Stimulated activated naive B cell treated with anti-CD40 and anti-IgM and Interleukin-4, amounts not matched to agents 10 μg/mL and 1 μg/mL and 100 μg/mL, for 72 hours (primary cell): ENCODE measurements at places on chromosomes 3 and 15.
A peak's percentile ranks its signal among the peaks of the same experiment; 100 is the strongest.

GRCh38 chr3:113498221-113499005 lies 16.5 kb downstream of the SPICE1 start:
- no peak for DNase-seq

- DNase-seq, result no peak
Measured at GRCh38 chr15:64092075-64092820, 1.4 kb downstream of the CIAO2A start.

DNA sequence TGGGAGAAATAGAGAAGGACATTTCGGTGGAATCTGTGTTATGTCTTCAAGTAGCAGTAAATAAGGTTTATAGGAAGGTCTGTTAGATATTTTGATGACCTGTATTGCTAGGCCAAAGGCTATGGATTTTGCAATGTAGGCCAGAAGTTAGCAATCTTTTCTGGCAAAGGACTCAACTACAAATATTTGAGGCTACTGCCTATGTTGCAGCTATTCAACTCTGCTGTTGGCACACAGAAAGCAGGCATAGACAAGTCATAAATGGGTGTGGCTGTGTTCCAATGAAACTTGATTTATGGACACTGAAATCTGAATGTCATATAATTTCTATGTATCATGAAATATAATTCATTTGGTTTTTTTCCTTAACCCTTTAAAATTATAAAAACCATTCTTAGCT lies 438.7 kb upstream of the C2CD4B start:
- DNase-seq, result no peak

DNA sequence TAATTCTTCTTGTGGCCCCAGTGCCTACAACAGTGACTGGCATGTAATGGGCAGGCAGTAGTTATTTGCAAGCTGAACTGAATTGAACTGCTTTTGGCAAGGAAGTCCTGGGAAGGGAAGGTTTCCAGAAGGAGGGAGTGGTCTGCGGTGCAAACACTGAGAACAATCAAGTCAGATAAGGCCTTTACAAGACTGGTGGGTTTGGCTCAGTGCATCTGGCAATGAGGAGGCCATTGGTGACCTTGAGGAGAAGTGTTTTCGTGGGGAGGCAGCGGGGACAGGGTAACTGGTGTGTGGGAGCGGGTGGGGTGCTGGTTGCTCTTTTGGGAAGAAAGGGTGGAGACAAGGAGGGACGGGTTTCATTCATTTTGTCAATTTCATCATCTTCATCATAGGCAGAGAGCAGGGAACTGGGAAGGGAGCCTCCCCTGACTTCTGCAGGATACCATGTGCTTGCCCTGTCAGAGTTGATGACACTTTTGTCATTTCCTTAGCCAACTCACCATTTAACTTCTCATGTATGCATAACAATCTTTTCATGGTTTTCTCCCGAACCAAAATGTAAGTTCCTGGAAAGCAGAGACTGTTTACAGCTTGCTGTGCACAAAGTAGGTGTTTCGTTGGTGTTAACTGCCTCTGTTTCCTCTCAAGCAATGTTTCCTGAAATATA lies 8.4 kb upstream of the EHD4 start:
- DNase-seq, result no peak

DNA sequence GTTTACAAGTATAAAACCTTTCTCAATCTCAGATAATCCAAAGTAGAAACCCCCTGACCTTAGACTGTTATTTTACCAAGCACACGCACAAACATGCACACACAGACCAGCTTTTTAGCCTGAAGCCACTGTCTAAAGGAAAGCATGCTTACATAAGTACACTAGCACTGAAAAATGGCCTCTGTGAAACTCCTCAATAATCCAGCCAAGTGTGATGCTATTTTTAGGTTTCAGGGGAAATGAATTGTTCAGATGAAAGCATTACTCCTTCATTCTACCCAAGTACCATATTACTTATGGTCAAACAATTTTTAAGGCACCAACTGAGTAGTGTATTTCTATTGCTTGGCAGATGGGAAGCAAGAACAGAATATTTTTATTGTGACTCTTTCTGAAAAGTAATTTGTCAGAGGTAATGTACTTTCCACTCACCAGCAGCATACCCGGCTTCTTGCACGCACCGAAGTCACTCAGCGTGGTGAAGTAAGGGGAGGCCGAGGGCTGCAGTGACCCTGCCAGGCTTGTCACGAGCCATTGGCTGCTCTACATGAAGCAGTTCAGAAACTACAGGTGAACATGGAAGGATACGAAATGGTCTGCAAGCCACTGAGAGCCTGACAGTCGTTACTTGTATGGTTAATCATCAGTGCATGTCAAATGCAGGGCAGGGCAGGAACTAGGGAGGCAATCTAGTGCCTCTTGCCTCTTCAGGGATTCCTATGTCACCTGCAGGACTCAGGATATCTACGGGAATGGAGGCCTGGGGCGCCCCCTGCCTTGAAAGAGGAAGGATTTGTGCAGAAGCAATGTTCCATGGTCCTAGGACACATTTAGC lies 106.7 kb downstream of the GABRB3 start:
- no peak for DNase-seq

DNA sequence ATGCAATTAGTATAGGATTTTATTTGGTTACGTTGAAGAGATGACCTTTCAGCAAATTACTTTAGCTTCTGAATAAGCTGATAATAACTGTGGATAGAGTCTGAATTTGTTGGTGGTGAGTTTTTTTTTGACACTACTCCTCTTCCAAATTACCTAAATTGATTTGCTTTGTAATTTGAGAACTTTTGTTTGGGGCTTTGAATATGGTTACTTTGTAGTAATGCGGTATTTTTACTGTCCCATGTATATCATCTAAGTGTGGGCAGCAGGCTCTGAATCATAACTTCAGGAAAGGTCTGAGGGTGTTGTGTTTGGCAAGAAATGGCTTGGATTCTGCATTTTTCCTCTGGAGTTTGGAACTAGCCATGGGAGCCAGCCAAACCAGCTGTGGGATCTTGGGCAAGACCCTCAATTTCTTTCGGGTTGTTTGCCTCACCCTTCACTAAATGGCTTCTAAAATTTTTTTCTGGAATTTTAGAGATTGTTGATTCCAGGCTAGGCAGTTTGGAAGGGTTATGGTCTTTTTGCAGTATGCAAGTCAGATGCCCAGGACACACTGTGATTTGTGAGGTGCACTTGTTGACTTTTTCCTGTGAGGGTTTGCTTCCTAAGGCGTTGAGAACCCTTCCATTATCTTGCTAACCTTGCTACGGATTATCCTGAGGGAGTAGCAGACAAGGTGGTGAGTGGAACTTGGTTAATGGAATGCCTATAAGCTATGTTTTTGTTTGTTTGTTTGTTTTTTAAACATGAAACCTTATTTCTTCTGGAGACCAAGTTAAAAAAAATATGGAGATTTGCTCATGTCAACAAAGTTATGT lies 10.4 kb downstream of the PTPRG start:
- DNase-seq, result no peak

DNA sequence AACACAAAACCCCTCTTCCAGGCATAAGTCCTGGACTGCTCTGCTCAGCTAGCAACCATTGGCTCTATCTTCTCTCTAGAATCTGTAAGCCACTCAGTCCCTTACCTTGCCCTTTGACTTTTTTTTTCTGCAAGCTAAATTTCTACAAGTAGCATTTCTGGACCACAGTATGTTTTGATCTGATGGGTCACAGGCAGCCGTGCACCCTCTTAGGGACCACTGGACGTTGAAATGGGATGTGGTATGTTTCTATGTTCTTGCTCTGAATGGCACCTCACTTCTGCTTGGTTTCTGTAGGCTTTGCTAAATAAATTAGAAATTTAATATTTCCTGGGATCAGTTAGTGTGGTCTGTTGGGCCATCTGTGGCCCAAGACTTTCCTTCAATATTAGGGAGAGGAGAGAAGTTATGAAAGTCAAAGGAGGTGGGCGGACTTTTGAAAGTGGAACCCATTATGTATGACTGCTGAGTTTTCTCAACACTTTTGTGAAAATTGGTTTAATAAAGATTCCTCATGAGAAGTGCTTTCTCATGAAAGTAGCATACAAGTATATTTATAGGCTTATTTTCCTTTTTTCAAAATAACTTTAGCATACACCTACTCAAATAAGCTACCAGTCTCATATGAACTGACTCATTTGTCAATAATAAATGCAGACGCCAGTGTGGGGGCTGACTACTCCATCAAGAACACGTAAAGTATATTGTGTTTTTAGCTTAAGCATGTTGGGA lies 18.4 kb upstream of the TIPARP start:
- DNase-seq, result no peak

- DNase-seq, result no peak
Measured at GRCh38 chr3:28218071-28218916, 23.1 kb upstream of the CMC1 start.

- no peak for DNase-seq
Measured at GRCh38 chr3:39781632-39782031, 27.8 kb upstream of the MYRIP start.

GRCh38 chr3:132405188-132405587 lies 12.1 kb upstream of the DNAJC13 start:
- no peak for DNase-seq

GRCh38 chr15:29699791-29700190 lies 122.5 kb downstream of the TJP1 start:
- DNase-seq, result no peak

- DNase-seq, result no peak
Measured at GRCh38 chr15:61137105-61137792, 91.9 kb downstream of the RORA start.

GRCh38 chr3:35773417-35773816 lies 134.1 kb downstream of the ARPP21 start:
- no peak for DNase-seq

DNA sequence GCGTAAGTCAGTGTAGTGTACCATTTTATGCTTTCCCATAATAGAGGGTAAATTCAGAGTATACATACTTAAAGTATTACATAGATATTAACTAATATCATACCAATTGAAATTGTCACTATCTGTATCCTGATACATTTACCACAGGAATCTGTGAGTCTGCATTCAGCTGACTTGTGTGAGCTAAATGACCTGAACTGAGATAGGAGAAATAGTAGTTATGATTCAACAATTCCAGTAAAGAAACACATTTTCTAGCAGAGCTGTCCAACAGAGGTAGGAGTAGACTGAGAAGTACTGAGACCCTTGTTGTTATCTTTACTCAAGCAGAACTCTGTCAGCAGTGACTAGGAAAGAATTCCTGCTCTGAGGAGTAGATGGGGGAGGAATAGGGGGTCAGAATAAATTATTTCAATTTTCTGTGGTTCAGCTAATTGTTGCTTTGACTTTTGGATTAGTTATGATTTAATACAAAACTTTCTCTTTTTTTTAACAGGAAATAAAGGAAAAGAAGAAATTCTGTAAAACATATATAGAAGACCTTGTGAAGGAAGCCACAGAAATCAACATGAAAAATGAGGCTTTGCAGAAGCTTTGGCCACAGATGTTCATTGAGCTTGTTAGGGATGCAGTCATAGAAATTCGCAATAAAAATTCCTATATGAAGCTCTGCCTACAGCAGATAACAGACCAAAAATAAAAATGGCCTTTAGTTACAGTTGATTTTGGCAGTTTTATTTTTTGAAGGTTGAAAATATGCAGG lies 66.2 kb upstream of the THSD4 start:
- no peak for DNase-seq

GRCh38 chr3:4290272-4290893 lies 12.8 kb upstream of the SETMAR start:
- peak; percentile 11 for DNase-seq

DNA sequence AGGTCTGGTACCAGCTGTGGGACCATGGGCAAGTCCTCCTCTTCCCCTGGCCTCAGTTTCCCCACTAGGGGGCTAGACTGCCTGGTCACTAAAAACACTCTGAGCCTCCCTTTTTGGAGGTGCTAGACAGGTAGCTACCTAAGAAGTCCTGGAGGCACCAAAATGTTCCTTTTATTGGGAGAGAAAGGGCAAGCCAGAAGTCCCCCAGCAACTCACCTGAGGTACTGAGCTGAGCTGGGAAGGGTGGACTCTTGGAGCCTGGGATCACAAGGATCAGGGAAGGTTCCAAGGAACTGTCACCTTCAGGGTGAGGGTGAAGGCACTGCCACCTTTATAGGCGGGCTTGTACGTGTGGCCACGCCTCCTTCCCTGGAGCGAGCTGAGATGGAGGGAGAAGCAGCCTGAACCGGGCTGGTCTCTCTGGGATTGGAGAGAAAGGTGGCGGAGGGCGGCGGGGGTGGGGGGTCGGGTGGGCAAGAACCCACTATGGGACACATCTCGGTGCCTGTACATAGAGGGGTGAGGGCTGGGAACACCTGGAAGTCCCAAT lies at the start of gene CYP1A1:
CYP1A1 (minus strand) TSS at position 304 of the 550 bp plus-strand sequence. CDS start 2,431 bp downstream, outside the sequence.
- peak; percentile 10 for DNase-seq

GRCh38 chr3:170076715-170077238 lies 39.0 kb downstream of the GPR160 start:
- no peak for DNase-seq

DNA sequence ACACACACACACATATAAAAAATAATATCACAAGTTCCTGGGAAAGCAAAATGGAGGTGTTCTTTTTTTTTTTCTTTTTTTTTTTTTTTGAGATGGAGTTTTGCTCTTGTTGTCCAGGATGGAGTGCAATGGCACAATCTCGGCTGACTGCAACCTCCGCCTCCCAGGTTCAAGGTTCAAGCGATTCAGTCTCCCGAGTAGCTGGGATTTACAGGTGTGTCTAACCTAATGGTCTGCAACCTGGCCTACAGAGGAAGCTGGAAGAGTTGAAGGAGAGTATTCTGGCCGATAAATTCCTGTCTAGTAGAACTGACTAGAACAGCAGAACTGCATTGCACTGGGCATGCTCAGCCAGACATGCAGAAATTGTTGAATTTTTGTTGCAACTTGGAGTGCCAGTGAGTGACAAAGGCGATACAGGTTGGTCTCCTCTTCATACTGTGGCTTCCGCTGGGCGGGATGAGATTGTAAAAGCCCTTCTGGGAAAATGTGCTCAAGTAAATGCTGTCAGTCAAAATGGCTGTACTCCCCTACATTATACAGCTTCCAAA lies 22.4 kb upstream of the EIF4A2 start:
- DNase-seq, result no peak

DNA sequence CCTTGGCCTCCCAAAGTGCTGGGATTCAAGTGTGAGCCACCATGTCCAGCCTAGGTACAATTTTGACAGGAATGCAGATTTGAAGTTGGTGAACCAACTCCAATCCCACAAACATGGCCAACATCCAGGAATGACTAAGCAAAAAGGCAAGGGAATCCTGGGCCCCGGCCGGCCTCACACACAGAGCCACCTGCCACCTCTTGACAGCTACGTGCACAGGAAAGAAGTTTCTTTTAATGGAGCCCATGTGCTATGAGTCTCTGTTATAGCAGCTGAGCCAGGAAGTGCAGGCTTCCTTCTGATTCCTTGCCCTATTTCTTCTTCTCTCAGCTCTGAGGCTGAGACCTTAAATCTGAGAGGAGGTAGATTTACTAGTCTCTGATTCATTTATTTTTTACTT lies 8.8 kb downstream of the TMEM40 start:
- DNase-seq, result no peak

DNA sequence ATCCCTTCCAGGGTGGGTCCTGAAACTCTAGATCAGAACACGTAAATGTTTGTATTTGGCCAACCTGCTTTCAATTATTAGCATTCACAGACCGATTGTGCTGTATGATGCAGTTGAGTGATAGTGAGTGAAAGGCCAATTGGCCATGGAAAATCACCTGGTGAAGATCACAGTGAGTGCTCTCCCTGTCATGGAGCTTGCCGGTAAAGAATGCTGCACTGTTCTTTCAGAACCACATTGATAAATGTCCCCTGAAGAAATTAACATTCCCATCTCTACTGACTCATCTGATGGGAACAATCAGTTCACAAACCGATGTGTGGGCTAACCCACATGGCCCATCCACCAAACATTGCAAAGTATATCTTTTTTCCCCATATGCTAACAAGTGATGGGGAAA lies 324.8 kb upstream of the TBL1XR1 start:
- no peak for DNase-seq

- DNase-seq, result no peak
Measured at GRCh38 chr3:56790016-56790821, 11.5 kb downstream of the ARHGEF3 start.

GRCh38 chr3:110384601-110385000 lies 687.0 kb upstream of the NECTIN3 start:
- no peak for DNase-seq
